ENCODE measurements at places on chromosomes 4 and X.

GRCh38 chr4:56048702-56049431 is 100.1 kb downstream of the CEP135 start:
- DNase-seq = peak; percentile 90

- DNase-seq = peak; percentile 85
These were observed 43.9 kb downstream of the PTTG2 start for GRCh38 chr4:38004062-38004461.

GRCh38 chr4:7105276-7105675 is 37.4 kb upstream of the GRPEL1 start:
- no peak for DNase-seq

- DNase-seq = no peak
These were observed 112.1 kb upstream of the ARSJ start for GRCh38 chr4:114091546-114091945.

- DNase-seq = peak; percentile 80
These were observed 50.2 kb downstream of the LEF1 start for GRCh38 chr4:108118505-108118904.

GRCh38 chr4:164096766-164097518 is 602.5 kb downstream of the TMA16 start:
- DNase-seq = no peak

DNA sequence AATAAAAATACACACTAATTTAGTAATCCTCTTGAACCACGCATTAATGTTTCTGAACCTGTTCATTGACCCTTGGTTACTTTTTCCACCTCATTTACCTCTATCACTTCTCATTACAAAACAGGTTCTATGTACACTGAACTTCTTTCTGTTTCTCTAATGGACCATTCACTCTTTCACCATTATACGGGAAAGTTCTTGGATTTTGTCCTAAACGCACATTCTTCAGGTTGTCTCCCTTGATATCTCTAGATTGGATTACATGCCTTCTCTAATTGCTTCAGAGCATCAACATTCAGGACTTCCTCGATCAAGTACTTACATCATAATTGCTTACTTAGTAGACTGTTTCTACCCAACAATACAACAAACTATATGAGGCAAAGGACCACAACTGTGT is 359.4 kb upstream of the FSTL5 start:
- no peak for DNase-seq

GRCh38 chr4:101127176-101127790 is 220.0 kb downstream of the PPP3CA start:
- DNase-seq = no peak
